ENCODE measurements at places on chromosomes 7 and 10. TPM values are rescaled to one million over a fixed set of nuclear protein-coding genes. Genes with fewer than 3 reads are reported as not detected.
A peak's percentile ranks its signal among the peaks of the same experiment; 100 is the strongest.

The PPP1R17 gene
- not detected for total RNA-seq

The PDLIM1 gene
- total RNA-seq = 24.3 TPM

The GNGT1 gene
- not detected for total RNA-seq

The AQP1 gene
- total RNA-seq = 44.6 TPM

The SLC26A4 gene
- total RNA-seq = 0.50 TPM

The OR6B1 gene
- not detected for total RNA-seq

The LHFPL3 gene
- not detected for total RNA-seq

The OR2A1 gene
- under 0.01 TPM for total RNA-seq

GRCh38 chr7:105015390-105015965, 1.5 kb downstream of the KMT2E start:
- peak; percentile 40 for DNase-seq

DNA sequence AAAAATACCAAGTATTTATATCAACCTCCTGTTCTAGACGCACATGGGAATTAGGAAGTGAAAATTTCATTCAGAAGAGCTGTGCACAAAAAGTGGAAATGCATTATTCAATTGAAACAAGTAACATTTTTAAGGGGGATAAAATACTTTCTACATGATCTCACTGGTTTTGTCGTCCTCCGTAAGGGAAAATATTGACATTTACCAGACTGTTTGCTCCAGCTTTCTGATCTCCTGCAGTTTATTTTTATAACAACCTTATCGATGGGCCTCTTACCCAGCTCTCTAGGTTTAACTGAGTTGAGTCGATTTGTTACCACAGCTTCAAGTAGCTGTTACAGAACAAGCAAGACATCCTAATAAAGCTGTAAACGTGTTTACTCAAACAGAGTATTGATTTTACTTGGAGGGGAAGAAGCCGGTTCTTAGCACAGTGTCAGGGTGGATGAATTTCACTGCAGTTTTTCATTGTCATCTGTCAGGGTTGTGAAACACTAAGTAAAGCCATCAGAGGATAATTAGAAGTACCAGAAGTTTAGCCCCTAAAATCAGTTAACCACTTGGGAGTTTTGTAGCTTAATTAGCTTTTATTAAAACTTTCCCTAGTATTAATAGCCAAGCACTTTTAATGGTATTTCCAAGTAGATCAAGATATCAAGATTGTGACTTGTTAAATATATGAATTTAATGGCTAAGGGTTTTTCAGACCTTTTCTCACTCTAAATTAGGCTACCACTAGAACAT, 142.6 kb upstream of the KAT6B start:
- peak; percentile 16 for DNase-seq

DNA sequence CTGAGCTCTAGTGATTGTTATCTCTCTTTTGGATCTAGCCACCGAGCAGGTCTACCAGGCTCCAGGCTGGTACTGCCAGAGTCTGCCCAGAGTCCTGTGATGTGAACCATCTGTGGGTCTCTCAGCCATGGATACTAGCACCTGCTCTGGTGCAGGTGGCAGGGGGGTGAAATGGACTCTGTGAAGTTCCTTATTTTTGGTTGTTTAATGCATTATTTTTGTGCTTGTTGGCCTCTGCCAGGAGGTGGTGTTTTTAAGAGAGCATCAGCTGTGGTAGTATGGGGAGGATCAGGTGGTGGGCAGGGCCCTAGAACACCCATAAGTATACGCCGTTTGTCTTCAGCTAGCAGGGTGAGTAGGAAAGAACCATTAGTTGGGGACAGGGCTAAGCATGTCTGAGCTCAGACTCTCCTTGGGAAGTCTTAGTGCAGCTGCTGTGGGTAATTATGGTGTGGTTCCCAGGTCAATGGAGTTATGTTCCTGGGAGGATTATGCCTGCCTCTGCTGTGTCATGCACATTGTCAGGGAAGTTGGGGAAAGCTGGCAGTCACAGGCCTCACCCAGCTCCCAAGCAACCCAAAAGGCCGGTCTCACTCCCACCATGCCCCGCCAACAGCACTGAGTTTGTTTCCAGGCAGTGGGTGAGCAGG, 81.8 kb downstream of the NPSR1 start:
- DNase-seq = no peak

DNA sequence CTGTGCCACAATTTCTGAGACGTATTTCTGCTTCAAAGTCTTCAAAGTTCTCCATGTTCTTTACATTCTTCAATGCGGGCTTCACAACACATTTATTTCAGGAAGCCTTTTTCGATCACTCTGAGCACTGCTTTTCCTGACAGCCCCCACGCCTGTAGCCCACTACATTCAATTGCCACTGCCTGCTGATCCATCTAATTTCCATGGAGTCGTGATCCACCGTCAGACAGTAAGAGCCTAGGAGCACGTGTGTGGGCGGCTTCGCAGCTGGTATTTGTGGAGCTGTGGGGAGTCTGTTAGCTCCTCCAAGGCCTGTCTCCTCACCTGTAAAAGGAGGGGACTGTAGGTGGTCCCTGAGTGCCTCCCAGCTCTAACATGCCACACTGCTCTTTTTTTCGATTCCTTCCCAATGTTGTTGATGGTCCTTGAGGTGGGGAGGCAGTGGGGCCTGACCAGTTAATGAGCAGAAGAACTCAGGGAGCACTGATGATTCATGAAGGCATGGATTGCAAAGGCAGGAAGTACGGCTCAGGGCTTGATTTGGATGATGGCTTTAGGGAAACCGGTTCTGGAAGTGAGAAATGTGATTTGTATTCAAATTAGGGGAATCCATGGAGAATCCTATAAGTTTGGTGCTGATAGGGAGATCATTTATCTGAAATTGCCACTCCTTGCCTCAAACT, 401.1 kb upstream of the PODXL start:
- peak; percentile 70 for DNase-seq

GRCh38 chr10:88800152-88801125, 2.1 kb upstream of the LIPM start:
- peak; percentile 92 for DNase-seq

DNA sequence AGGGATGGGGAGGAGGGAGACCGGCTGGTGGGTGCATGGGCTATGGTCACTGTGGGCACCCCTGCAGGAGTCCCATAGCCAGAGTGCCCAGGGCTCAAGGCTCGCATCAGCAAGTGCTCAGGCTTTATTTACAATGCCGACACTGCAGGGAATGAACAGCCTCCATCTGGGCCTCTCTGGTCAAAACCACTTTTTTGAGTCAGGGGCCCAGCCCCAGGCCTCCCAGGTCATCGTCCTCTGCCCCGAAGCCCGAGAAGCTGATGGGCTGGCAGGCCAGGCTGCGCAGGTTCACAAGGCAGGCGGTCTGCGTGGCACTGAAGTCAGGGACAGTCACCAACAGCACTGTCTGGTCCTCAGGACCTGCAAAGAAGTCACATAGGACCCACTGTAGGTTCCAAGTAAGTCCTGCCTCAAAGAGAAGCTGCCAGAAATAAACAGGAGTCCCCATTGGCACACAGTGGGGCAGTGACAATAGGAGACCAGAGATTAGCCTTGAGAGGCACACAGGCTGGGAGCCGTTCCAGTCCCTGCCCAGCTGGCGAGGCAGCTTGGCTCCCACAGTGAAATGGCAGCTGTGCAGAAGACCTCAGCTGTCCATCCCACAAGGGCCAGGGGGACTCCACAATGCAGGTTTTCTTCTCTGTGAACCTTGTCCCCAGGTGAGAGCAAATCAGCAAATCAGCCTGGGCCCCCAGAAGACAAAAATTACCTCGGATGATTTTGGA, 8.6 kb downstream of the POLD2 start:
- DNase-seq = no peak

DNA sequence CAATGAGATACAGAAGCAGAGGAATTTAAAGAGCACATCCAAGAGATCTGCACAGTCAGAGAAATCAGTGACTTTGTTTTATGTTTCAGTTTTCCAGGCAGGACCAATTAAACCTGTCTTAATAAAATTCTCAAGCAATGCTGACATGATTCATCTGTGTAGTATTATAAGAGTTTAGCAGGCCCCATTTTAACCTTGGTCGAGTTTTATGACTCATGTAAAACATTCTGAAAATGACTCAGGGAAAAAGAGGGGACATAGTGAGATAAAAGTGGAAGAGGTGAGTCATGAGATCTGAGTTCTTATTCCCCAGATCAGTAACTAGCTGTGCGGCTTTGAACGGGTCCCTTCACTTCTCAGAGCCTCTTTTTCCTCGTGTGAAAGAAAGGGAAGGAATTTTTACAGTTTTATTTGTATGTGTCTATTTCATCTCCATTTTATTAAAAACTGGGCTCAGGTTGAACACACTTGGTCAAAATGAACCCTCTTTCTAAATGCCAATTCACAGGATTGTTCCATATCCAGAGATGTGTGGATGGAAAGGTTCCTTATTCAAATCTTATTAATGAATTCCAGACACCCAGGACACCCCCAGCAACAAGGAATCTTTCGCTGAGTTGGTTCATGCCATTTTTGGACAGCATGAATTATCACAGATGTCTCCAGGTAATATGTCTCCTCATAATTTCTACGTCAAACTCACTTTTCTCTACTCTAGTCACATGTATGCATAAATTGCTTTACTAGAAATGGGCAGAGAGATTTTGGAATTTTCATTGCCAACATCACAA, 143.2 kb downstream of the JAZF1 start:
- DNase-seq = peak; percentile 93

- DNase-seq = peak; percentile 30
Observed at GRCh38 chr7:6416516-6417145, 31.1 kb downstream of the DAGLB start.

DNA sequence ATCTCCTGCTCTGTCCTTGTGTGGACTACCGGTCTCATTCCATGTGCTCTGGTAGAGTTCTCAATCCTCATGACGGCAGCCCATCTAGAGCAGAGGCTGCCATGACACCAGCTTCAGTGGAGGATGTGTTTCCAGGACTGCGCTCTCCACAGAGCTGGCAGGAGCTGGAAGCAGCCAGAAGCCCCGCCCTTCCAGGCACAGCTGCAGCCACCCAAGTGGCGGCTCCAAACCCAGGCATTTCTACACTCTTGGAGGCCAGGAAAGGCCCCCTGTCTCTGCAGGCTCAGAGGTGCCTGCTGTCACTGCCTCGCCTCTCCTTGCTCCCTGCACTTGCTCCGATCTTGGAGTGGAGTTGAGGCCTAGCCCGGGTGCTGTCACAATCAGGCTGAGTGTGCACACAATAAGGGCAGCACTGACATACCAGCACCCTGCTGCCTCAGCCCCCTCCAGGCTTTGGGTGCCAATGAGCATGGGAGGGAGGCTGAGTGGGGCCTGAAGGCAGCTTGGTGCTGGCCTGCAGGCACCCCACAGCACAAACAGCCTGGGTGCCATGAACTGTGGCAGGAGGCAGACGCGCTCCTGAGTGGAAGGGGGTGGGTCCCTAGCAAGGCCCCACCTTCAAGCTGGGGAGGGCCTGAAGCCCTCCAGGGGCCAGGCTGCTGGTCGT, 122.1 kb downstream of the LRRN3 start:
- DNase-seq = no peak

- DNase-seq = peak; percentile 29
Observed at GRCh38 chr7:4606797-4607196, 75.3 kb upstream of the FOXK1 start.

GRCh38 chr7:99827040-99827778, 604 bp upstream of the CYP3A43 start:
- DNase-seq = no peak

DNA sequence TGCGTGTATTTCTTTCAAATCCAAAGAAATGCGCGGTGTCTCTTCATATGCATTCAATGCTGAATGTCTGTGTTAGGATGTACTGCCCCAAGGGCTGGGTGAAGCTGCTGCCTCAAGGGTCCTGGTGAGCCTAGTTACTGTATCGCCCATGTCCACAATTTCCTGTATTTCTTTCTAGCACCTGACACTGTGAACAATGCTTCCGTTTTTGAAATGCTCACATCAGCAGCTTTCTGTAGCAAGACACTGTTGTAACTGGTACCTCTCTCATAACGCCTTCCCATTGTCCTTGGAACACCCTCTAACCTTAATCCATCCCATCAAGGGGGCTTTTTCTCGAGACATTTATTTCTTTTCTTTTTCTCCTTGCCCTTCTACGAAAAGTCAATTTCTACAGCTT, 25.1 kb downstream of the NRP1 start:
- DNase-seq = no peak

DNA sequence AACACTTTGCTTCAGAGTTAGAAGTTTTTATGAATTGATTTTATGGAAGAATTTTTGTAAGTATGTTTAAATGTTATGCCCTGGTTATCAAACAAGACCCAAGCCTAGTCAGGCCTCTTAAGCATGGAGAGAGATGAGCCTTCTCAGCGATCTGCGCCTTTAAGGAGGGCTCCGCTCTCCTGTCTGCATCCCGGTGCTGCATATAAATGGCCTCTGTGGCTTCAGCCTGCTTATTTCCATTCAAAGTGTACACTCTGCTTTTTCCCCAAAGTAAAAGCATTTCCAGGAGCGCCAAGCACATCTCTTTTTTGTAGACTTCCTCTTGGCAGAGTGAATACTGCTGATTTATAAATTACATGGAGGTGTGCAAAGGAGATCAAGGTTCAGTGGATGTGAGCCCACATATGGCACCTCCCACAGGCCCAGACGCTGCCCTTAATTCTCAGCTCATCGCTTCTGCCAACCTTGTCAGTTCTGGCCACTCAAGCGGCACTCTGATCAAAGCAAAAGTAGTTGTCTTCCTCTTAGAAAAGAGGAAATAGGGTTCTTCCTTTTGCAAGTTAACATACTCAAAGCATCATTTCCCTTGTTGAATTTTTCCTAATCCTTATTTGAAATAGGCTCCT, 70.0 kb upstream of the SFMBT2 start:
- DNase-seq = no peak

DNA sequence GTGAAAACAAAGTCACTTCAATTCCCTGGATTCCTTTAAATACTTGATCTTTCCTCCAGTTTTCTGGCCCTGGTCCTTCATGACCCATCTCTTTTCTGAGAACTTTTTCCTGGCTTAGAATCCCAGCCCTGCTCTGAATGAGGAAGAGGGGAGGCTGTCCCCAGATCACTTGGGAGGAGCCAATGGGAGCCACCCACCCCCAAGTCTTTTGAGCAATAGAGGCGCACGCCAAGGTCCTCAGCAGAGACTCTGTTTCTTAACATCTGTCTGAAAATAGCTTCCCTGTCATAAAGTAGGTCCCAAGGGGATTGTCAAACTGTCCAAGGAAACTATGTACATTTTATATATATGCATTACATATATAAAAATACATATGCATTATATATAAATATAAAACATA, 126.8 kb downstream of the ADRA2A start:
- DNase-seq = no peak

DNA sequence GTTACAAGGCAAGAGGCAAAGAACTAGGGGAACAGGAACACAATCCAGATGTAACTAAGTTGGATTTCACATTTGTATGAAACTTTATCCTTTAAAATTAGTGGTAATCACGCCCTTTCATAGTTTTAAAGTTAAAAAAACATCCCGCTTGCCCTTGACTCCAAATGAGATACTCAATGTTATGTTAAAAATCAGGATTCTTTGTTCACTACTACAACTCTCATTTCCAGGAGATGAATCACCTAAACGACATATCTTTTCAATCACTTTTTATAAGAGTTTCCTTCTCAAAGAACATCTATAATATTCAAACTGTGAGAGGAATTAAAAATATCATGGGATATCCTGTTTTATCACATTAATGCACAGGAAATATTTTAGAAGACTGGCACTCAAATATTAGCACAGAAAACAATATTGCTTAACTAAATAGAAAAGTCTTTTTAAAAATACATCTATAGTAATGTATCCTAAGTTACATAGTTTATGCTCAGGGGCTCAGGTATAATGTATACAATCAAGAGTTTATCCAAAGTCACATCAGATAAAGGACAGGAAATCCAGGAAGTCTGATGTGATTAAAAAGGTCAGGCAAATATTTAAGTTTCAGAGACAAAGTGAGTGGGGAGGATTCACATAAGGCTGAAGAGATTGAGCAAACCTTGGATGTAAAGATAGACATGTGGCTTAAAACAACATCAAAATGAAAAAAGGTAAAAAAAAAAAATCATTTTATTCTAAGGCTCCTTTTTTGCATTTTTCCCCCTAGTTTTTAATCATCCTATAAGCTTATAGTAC, 41.9 kb downstream of the CADPS2 start:
- no peak for DNase-seq
